Stimulated activated CD8-positive, alpha-beta memory T cell treated with anti-CD3 and anti-CD28 coated beads, Interleukin-4, amount 100 ng/mL, for 1 hour (primary cell): ENCODE measurements at places on chromosomes 12 and 14.

DNA sequence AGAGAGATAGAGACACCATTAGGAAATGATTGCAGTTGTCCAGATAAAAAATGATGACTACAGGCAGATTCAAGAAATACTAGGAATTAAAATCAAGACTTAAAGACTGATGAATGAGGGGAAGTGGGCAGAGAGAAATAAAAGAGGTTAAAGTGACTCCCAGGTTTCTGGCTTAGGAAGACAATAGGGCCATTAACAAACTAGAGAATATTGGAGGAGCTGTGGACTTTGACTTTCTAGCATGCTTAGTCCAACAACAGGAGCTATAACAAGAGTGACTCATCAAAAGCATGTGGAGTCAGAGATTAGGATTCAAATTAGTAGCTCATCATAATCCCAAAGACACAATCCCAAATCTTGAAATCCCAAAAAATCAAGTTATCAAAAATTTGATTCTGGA lies 101.5 kb downstream of the BMP4 start:
- no peak for DNase-seq

DNA sequence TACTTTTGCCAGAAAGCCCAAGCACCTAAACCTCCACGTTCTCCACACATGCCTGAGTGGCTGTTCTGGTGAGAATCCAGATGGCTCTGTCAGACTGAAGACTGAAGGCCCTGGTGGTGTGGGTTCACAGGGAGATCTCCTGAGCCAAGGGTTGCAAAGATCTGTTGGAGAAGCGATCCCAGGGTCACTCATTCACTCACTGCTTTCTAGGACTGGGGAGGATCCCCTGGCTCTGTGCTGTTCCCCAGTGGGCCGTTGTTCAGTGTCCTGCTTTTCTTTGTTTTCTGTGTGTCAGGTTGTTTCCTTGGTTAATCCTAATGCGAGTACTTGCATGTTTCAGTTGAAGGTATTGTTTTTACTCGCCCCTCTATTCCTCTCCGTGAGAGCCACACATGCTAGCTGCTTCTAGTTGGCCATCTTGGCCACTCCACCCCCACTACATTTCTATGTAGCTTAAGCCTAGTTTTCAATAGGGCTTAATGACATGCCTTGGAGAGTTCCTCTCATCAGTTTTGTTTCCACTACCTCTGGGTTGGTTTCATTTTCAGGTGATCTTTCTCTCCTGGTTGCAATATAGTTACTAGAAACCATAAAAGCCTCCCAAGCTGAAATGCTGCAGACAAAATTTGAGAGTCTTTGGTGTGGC lies 144.5 kb upstream of the SLC38A2 start:
- DNase-seq, result no peak

DNA sequence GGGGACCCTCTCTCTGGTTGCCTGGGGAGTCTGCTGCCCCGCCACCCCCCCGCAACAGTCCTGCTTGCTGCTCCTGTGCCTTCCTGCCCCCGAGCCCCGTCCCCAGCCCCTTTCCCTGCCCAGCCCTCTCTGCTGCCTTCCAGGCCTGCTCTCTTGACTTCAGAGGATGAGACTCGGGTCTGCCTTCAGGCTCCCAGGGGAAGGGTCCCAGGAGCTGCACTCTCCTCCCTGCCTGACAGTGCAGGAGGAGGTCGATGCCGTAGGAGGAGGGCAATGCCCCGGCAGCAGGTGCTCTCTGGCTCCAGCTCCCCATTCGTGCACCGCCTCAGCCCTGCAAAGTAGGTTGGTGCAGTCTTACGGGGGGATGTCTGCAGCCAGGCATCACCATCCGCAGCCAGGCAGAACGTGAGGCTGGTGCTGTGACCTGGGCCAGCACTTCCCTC lies 185.1 kb upstream of the C14orf180 start:
- DNase-seq, result no peak

DNA sequence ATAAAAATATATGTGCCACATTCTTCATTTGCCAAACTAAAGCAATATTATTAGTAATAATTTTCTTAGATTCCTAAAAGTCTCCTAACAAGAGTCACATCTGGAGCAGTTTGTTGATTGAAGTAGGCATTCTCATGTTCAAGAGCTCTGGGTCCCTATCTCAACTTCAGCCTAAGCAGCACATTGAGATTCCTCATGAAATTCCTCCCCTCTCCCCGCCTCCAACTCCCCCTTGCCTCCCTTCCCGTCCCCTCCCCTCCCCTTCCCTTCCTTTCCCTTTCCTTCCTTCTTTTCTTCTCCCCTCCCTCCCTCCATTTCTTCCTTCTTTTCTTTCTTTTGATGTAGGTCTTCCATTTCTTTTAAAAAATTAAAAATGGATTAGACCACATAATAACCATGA lies 48.7 kb upstream of the NAV3 start:
- no peak for DNase-seq

GRCh38 chr12:95465275-95465674 lies 8.7 kb upstream of the METAP2 start:
- DNase-seq, result no peak

GRCh38 chr12:85626001-85626783 lies 210.0 kb downstream of the RASSF9 start:
- DNase-seq, result no peak

DNA sequence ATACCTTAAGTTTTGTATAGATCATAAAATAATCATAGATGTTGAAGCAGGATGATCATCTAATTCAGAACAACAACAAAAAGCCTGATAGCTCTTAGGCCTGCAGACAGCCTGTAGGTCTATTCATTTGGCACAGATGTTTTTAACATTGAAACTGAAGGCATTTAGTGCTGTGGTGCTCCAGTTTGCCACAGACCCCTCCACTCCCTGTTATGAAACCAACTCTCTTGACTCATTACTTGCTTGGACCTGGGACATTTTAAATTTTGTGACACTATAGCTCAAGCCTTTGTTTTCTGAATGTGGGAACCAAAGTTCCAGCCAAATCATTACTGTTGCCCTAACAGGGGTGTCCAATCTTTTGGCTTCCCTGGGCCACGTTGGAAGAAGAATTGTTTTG lies 9.1 kb downstream of the PRKCH start:
- DNase-seq, result no peak

DNA sequence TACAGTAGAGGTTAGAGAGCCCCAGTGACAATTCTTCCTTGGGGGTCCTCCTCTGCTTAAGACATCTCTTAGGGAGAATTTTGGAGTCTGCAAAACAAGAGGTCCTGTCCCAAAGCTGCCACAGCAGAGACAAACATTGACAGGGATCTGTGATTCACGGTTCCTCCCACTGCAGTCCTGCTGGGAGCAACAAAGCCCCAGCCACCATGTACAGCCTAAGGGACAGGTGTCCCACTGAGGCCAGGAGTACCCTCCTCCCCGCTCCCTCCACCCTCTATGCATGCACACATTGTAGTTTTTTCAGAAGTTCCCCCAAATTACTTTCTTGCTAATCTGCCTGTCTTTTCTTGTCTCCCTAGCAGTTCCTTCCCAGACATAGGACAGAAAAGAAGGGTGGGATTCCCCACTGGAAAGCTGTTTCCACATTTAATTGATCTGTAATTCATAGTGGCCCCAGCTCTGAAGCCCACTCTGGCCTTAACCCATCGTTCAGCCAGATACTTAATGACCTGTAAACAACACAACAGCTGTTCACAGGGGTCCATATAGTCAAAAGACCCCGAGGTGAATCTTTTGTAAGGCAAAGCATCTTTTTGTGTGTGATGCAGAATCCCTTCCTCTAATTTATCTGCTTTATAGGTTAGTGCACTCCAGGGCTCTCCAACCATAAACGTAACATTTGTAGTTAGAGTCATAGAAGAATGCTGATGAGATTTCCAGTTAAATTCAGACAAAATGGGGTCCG lies 13.9 kb upstream of the PRICKLE1 start:
- no peak for DNase-seq

DNA sequence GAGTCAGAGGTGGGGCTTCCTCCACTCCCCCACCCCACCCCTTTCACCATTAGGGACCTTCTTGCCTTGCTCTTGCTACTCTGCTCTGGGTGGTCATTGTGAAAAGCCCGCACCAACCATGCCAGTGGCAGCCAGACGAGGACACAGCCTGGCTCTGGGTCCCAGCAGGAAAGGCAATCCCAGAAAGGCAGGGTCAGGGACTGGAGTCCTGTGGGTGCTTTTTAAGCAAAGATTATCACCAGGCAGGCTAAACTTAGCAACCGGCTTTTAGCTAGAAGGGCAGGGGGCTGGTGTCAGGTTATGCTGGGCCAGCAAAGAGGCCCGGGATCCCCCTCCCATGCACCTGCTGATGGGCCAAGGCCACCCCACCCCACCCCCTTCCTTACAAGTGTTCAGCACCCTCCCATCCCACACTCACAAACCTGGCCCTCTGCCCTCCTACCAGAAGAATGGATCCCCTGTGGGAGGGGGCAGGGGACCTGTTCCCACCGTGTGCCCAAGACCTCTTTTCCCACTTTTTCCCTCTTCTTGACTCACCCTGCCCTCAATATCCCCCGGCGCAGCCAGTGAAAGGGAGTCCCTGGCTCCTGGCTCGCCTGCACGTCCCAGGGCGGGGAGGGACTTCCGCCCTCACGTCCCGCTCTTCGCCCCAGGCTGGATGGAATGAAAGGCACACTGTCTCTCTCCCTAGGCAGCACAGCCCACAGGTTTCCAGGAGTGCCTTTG lies 1.2 kb upstream of the GAPDH start:
- no peak for DNase-seq

- no peak for DNase-seq
These were observed 108.1 kb downstream of the TTLL5 start for GRCh38 chr14:75769047-75769685.

DNA sequence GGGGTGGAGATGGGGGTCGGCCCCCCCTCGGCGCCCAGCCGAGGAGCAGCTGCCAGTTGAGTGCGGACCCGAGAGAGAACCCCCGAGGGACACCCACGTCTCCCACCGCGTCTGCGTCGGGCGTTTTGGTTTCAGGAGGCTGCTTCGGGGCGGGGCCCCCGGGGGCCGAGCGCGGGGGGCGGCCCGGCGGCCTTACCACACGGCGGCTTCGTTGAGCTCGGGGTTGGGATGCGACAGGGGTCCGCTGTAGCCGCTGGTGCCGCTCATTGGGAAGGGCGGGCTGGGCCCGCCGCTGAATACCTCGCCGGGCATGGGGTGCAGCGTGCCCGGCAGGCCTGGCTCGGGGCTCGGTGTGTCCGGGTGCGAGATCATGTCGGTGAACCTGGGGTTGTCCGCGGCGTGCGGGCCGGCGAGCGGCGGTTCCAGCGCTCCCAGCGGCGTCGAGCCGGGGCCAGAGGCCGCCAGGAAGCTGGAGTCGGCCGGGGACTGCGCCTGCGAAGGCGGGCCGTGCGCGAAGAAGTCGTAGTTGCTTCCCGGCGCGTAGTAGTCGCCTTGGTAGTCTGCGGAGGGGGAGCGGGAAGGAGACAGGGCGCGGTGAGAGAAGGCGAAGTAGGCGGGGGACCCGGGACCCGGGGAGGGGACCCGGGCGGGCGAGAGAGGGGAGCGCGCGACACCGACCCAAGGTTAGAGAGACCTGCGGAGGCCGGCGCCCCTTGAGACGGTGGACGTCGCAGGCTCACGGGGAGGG lies 8.5 kb downstream of the LHX5 start:
- DNase-seq, result no peak

DNA sequence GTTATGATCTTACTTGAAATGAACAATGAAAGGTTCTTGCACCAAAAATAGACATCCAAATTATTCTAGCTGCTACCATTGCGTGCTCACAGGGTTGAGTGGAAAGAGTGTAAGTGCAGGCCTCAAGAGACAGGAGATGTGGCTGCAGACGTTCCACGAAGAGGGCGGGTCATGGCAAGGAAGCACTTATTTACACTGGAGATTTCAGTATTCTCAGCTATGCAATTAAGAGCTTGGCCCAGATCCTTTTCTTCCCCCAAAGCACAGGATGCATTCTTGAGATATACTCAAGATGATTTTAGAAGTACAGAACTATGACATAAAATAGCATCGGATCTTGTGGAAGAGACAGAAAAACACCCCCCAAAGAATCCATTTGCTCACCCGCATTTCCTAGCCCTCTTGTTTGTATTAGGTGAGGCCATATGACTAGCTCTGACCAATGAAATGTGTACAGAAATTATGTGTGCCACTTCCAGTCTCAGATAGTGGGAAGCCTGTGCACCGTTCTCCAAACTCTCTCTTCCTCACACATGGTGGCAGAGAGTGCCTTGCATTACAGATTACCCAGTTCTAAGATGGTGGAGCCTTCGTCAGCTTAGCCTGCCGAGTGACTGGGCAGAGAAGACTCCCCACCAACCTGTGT lies 261.4 kb downstream of the TTC8 start:
- DNase-seq, result no peak

DNA sequence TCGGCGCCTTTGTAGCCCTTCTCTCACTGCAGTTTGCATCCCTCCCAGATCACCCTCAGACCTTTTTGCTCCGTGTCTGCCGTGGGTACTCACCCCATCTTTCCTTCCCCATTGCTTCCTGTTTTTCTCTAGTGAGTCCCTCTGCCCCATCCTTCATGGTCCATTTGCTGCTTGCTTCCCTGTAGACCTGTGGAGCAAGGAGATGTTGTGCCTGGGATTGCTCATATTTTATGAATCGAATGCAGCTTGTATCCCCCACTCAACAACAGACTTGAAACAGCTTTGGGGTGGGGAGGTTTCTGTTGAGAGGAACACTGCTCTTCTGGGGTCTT lies 661 bp downstream of the DENR start:
- DNase-seq, result no peak

- no peak for DNase-seq
These were observed 1.6 kb downstream of the DNAJC14 start for GRCh38 chr12:55827806-55828205.

DNA sequence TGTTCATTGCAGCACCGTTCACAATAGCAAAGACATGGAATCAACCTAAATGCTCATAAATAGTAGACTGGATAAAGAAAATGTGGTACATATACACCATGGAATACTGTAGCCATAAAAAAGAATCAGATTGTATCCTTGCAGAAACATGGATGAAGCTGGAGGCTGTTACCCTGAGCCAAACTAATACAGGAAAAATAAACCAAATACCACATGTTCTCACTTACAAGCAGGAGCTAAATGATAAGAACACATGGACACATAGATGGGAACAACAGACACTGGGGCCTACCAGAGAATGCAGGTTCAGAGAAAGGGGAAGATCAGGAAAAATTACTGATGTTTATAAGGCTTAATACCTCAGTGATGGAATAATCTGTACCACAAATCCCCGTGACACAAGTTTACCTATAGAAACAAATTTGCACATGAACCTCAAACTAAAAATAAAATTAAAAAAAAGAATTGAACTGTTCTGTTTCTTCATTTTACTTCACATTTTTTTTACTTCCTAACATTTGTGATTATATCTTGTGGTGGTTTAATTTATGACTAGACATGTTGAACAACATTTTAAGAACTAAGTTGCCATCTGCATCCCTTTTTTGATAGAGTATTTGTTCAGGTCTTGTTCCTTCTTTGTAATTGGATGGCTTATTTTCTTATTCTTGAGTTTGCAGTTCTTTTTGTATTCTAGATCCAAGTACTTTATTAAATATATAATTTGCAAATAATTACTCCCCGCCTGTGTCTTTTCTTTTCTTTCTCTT lies 835.2 kb downstream of the FSCB start:
- no peak for DNase-seq

- DNase-seq, result no peak
These were observed 154.4 kb downstream of the KCNK10 start for GRCh38 chr14:88168498-88169165.

GRCh38 chr12:122111089-122111641 lies 32.6 kb downstream of the MLXIP start:
- no peak for DNase-seq
